ENCODE measurements at places on chromosomes 16 and 17. TPM values are rescaled to one million over a fixed set of nuclear protein-coding genes. Genes with fewer than 3 reads are reported as not detected.

DNA sequence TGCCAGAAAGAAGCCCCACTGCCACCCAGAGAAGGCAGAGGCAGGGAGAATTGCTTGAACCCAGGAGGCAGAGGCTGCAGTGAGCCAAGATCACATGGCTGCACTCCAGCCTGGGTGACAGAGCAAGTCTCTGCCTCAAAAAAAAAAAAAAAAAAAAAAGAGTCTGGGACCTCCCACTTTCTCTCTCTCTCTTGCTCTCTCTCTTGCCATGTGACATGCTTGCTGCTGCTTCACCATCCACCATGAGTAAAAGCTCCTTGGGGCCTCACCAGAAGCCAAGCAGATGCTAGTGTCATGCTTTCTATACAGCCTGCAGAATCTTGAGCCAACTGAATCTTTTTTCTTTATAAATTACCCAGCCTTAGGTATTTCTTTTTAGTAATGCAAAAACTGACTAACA lies 21.5 kb upstream of the SRSF1 start:
- DNase-seq: no peak

DNA sequence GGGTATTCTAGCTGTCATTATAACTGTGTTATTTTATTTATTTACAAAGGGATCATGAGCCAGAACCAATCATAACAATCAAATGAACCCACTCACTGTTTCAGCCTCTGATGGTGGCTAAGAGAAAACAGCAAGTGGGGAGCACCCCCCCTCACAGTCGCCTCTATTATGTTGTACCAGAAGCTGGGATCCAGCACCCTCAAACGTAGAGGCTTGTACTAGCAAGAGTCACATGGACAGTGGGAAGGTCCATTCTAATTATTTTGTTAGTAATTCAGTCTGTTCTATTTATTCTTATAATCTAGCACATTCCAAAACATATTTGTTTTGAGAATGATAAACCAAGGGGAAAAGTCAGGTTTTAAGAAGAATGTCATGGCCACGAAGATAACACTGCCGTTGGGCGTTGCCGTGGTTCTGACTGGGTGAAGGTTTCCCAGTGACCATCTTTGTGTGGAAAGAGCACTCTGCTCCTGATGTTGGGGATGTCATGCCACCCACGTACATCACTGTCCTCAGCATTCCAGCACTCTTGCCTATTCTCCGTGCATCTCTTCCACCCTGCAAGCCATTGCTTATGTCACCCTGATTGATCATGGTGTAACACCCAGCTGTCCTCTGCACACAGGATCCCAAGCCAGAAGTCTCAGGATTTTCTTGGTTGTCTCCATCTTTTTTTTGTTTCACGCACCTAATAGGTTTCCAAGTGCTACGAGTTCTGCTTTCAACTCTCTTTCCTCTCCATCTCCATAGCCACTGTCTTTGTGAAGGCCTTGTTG lies 205.8 kb downstream of the PRKCA start:
- DNase-seq: no peak

GRCh38 chr16:72469932-72470331 lies 298.0 kb upstream of the PMFBP1 start:
- DNase-seq: no peak

DNA sequence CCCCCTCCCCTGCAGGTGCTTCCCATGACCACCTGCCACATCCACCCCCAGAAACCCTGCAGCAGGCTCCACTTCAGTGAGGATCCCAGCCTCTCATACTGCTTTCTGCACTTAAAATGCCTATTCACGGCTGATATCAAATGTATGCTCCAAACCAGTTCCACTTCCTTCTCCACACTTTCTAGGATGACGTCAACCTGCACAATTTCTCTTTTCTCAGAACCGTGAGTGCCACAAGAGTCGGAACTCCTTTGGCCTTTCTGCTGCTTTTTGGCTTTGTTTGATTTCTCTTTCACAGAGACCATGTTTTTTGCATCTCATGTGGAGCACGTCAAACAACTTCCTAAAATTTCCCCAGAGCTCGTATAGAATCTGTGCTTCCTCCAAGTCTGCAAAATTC lies 378.8 kb upstream of the TNRC6C start:
- no peak for DNase-seq

DNA sequence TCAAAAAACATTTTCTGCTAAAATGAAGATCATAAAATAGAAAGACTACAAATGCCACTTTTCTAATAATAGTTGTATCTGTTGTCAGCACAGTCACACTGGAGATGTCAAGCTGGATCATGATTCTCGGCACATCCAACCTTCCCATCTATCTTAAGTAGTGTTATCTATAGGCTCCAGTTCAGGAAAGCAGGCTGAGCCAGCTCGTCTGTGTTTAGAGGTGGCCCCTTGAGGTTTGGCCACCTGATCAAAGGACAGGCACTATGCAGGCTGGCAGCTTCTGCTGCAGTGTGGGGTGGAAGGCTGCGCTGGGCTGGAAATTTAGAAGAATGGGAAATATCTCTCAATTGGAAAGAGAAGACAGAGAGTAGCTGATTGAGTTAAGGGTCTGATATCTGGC lies 32.4 kb downstream of the SMYD4 start:
- DNase-seq: no peak

DNA sequence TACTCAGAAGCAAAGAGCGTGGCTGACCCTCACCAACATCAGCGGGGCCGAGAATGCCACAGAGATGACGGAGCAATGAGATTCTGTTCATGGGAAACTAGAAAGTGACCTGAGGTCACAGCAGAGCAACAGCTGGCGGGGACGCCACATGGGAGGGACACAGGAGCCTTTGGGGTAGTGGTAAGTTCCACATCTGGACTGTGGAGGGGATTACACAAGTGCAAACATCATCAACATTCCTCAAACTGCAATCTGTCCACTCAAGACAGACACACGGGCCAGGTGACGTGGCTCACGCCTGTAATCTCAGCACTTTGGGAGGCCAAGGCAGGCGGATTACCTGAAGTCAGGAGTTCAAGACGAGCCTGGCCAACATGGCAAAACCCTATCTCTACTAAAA lies 11.2 kb downstream of the HAGH start:
- no peak for DNase-seq

GRCh38 chr17:2598166-2598565 lies 4.7 kb downstream of the PAFAH1B1 start:
- no peak for DNase-seq

DNA sequence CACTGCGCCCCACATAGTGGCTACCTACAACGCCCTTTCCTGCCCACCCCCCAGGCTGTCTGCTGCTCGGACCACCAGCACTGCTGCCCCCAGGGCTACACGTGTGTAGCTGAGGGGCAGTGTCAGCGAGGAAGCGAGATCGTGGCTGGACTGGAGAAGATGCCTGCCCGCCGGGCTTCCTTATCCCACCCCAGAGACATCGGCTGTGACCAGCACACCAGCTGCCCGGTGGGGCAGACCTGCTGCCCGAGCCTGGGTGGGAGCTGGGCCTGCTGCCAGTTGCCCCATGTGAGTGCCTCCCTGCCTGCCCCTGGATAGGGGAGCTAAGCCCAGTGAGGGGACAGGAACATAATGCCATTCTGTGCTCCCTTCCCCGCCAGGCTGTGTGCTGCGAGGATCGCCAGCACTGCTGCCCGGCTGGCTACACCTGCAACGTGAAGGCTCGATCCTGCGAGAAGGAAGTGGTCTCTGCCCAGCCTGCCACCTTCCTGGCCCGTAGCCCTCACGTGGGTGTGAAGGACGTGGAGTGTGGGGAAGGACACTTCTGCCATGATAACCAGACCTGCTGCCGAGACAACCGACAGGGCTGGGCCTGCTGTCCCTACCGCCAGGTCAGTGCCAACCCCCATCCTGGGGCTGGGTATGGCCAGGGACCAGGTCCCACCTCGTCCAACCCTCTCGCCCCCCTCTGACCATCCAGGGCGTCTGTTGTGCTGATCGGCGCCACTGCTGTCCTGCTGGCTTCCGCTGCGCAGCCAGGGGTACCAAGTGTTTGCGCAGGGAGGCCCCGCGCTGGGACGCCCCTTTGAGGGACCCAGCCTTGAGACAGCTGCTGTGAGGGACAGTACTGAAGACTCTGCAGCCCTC lies 7.1 kb downstream of the GRN start:
- DNase-seq: no peak

GRCh38 chr17:29123111-29123510 lies 57.1 kb downstream of the MYO18A start:
- DNase-seq: no peak

The PRR15L gene
- total RNA-seq: 109 TPM

The ATAD5 gene
- 1.1 TPM for total RNA-seq

The FUS gene
- 88.5 TPM for total RNA-seq

All from thyroid gland (tissue), 4 donors.